Umbilical cord (tissue), 2 donors: ENCODE measurements at places on chromosomes 16 and 17.

DNA sequence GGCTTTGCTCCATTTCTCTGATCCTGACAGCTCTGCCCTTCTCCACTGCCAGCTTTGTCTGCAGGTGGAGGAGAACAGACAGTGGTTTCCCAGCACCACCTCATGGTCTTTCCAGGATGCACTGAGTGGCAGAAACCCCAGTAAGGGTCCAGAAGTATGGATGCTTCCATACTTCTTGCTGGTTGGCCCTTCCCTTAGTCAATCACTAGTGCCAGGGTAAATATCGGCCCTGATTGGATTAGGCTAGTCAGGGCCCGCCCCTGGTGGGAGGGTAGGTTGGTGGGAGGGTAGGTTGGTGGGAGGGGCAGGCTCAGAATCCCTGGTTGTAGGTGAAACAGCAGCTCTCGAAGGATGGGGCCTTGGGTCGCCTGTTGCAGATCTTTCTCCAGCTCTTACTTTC is 10.2 kb downstream of the RNF213 start:
- DNase-seq = no peak

DNA sequence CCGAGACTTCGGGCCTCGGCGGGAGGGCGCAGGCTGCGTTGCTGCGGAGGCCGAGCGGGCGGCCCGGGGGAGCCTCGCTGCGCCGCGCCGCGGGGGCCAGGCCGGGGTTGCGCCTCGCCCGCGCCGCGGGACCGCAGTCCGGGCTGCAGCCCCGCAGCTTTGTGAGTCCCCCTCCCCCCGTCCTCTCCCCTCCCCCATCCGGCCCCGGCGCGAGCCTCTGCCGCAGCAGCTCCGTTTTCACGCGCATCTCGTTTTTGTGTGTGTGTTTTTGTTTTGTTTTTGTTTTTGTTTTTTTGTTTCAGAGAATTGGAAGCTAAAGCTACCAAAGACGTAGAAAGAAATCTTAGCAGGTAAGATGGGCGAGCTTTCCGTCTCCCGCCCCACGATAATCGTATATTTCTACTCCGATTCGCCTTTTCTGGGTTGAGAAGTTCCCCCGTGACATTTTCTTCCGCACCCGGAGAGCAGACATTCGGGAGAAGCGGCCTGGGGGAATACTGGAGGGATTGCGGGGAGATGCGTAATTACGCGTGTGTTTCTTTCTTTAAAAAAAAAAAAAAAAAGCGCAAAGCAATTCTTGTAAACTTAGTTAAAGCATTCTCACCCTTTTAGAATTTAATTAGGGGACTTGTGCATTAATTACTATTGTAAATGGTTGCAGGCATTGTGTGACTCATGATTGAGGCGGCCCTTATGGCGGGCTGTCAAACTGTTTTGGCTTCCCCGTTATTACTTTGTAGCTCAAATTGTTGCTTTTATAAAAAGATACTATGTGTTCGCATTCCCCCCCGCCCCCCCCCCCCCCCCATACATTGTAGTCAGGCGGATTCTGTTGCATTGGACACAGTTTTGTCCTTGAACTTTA is 732 bp downstream of the TNRC6A start:
- DNase-seq = peak; percentile 38

DNA sequence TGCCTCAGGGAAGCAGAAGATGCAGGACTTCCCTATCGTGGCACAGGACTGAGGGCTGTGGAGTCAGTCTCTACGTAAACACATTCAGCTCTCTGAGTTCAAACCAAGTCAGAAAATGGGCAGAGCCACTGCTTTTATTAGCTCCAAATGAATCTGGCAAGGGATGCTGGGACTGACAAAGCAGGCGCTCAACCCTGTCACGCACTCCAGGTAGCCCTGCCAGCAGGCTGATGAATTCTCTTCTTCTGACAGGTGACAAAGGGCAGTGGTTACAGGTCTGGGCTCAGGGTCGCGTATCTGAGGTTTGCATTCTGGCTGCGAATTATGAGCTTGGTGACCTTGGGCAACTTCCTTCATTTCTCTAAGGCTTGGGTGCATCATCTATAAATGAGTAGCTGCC is 9.4 kb downstream of the RPH3AL start:
- no peak for DNase-seq

DNA sequence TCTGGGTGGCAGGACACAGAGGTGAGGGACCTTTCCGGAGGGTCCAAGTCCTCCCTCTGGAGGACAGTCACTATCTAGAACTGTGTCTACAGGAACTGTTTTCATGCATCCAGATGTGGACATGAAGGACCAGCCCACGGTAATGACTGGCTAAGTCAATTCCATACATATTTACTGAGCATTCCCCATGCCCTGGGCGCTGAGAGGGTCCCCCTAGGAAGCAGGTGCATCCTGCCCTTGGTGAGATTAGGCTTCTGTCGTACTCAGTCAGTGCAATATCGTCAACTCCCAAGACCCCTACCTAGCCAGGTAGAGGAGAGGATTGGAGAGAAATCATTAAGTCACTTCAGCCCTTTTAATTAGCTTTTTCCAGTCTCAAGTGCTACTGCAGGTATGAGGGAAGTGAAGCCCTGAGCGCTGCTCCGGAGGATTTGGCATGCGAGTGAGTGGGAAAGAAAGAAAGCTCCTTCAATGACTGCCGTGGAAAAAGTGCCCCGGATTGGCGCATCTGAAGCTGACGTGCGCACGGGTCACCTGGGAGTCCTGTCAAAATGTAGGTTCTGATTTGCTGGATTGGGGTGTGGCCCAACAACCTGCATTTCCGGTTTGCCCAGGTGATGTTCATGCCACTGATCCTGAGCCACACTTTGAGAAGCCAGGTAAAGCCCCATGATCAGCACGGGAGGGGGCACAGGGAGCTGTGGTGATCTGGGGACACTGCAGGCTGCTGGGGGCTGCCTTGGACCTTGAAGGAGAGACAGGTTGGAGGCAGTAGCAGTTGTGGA is 367.4 kb upstream of the TNRC6C start:
- no peak for DNase-seq

DNA sequence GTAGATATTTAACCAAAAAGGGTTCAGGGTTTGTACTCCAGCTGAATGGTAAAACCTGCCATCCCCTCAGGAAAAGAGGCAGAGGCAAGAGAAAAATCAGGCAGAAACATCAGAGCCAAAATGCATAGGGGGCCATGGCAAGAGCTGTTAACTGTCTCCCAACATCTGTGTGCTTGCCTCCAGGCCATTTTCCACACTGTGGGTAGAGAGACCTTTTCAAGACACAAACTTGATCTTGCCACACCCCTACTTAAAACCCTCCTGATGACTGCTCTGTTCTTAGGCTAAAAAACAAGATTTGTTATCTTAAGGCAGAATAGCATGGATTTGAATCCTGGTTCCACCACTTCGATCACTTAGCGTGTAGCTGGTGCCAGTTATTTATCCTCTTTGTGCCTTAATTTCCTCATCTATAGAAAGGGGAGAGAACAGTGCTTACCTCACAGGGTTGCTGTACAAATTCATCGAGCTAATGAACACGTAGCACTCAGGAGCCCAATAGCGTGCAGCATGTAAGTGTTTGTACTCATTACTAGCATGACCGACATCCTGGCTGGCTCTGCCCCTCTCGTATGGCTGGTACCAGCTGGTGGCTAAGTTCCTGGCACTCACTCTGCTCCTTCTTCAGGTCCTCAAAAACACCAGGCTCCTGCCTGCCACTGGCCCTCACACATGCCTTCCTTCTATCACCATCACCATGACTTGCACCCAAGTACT is 25.8 kb downstream of the STAT3 start:
- no peak for DNase-seq

DNA sequence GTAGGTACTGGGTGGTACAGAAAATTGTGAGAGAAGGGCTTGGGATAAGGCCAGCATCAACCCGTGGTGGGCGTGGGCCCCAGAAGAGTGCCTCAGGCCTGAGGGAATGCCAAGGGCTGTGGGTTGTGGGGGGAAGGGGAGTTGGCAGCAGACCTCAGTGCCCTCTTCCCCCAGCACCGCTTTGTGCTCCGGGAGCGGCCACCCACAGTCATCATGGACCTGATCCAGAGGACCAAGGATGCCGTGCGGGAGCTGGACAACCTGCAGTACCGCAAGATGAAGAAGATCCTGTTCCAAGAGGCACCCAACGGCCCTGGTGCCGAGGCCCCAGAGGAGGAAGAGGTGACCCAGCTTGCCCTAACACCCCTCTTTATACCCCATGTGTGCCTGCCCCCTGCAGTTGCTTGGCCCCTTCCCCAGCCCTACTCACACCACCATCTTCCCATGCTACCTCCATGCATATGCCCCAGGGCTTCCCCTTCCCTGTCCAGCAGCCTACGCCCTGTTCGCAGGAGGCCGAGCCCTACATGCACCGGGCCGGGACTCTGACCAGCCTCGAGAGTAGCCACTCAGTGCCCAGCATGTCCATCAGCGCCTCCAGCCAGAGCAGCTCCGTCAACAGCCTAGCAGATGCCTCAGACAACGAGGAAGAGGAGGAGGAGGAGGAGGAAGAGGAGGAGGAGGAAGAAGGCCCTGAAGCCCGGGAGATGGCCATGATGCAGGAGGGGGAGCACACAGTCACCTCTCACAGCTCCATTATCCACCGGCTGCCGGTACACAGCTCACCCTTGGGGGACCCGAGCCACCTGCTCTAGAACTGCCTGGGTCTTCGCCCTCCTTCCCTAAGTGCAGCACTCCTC is 9.1 kb downstream of the TAOK2 start:
- no peak for DNase-seq

DNA sequence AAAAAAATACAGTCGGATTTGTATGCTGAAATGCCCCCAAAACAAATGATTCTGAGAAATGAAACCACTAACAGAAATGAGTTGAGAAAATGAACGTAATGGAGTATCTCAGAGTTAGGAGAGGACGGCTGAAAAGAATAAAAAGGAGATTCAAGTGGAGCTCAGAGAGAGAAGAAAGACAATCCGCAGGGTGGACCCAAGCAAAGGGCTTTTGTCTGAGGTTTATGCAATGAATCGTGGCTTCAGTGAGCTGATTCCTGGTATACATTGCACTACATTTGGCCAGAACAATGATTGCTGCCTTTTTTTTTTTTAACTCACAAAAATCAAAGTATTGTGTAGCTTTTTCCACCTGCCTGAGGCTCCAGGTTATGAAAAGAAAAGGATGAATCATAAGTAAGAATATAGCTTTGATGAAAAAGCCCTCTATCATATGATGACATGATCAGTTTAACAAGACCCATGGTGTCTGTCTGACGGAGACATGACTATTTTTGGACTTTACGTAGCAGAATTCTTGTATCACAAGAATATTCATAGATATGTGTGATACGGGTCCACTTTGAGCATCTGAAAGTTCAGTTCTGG is 4.4 kb upstream of the MED9 start:
- DNase-seq = no peak

GRCh38 chr17:51017270-51017669 is 103.4 kb downstream of the SPAG9 start:
- no peak for DNase-seq

DNA sequence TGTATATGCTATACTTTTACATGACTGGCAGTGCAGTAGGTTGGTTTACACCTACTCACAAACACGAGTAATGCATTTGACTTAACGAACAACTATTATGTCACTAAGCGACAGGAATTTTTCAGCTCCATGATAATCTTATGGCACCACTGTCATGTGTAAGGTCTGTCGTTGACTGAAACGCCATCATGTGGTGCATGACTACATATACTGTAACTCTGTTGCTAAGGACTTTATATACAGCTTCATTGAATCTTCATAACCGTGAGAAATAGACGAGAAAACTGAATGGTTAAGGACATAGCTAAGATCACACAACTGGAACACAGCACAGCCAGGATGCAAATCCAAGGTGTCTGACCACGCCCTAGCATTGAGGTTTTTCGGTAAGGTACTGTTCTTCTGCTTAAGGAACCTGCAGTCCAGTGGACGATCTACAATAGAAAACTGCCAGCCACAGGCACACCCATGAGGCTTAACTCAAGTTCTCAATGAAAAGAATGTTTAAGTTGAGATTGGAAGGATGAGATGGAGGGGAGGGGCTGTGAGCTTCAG is 3.3 kb downstream of the CFAP20 start:
- no peak for DNase-seq

DNA sequence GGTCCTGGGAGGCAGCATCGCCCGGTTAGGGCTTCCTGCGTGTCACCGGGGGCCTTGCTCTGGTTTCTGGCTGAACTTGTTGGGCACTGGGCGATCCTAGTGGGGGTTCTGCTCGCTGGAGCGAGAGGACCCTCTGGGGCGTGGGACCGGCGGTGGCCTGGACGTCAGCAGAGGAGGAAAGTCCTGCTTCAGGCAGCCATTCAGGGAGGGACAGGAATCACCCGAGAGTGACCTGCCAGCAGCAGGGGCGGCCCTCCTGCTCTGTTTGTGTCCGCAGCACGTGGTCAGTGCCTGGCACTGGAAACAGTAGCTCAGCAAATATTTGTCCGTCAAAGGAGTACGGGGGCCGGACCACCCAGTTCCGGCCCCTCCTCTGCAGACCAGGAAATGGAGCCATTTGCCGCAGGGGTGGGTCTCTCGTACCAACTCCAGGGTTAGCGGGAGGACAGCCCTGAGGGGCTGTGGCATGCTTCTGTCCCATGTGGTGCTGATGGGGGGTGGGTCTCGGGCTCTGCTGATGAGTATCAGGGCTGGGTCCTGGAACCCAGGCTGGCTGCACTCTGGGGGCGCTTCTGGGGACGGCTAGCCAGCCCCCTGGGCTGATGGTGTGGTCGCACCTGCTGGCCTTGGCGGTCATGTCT is 48.3 kb downstream of the BAIAP2 start:
- peak; percentile 29 for DNase-seq

DNA sequence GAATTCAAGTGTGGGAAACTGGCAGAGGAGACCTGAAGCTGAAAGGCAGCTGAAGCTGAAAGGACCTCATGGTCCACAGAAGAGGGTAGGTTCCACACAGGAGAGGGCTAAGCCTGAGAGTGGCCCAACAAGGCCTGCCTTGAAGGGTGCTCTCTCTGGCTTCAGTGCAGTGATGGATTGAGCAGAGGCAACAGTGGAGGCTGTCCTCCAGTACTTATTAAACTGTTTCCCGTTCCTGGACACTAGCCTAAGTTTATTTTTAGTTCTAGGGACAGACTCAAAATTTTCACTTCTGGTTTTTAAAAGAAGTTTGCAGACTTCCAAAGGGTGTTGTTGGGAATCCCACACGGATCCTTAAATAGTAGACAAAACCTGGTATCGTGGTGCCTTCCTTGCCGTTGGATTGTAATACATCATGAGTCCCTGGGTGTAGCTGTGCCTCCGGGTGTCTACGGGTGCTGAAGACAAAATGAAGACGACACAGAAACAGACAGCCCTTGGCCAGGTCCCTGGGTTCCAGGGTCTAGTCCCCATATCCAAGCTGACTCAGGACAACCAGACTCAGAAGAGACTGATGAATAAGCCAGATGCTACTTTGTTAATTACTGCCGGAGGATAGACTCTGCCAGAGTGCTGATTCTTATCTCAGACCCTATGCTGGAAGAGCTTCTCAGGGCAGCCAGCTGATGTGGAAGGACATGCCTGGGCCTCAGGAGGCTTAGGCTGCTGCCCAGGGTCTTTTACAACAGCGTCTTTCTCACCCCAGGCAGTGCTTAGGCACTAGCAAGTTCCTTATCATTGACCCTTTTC is 7.1 kb upstream of the CMTM4 start:
- DNase-seq = peak; percentile 61

- no peak for DNase-seq
Observed at GRCh38 chr16:65770752-65771151, 595.7 kb upstream of the CDH5 start.

- DNase-seq = peak; percentile 93
Observed at GRCh38 chr17:77451894-77452852, 311.4 kb downstream of the SEC14L1 start.

- DNase-seq = peak; percentile 12
Observed at GRCh38 chr17:63041722-63042121, 75.7 kb downstream of the TANC2 start.

GRCh38 chr16:68426347-68426652 is 22.0 kb downstream of the SMPD3 start:
- DNase-seq = no peak

GRCh38 chr17:21200590-21201297 is 13.2 kb downstream of the TMEM11 start:
- DNase-seq = no peak

GRCh38 chr17:81163051-81163695 is 2.1 kb upstream of the PVALEF start:
- DNase-seq = no peak
